ENCODE measurements at places on chromosomes 11 and 22. TPM values are rescaled to one million over a fixed set of nuclear protein-coding genes. Genes with fewer than 3 reads are reported as not detected.
A peak's percentile ranks its signal among the peaks of the same experiment; 100 is the strongest.

DNA sequence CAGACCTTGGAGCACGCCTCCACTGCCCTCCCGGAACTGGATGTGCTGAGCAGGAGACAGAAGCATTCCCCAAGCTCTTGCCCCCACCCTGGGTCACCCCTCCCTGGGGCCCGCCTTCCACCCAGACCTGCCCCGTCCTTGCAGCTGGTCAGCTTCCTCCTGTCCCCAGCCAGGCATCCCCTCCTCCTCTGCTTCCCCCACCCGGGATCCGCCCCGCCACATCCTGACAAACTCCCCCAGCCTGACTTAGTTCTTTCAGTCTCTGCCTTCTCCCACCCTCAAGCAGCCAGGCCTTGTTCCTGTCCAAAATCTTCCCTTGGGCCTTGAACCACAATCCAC is 1.1 kb upstream of the PLXNB2 start:
- no peak for DNase-seq

DNA sequence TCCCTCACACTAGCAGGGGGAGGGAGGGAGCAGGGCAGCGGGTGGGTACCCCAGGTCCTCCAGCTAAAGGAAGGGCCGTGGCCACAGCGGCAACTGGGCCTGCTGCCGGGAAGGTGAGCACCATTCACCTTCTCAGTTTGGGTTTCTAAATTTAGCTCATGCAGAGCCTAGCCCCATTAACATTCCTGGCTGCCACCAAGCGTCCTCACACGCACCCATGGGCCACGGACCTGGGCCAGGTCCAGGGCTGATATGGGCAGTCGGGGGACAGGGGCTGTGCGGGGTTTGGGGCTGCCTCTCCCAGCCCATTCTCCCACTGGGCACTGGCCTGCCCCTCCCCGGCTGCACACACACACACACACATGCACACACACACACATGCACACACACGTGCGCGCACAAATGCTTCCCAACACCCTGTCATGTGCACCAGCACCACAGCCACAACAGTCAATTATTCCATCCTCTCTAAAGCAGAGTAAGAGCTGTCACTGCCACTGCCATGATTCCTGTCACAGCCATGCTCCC is 28.7 kb downstream of the SYT7 start:
- no peak for DNase-seq

- no peak for DNase-seq
Observed at GRCh38 chr11:113400631-113401230, 13.2 kb downstream of the ANKK1 start.

DNA sequence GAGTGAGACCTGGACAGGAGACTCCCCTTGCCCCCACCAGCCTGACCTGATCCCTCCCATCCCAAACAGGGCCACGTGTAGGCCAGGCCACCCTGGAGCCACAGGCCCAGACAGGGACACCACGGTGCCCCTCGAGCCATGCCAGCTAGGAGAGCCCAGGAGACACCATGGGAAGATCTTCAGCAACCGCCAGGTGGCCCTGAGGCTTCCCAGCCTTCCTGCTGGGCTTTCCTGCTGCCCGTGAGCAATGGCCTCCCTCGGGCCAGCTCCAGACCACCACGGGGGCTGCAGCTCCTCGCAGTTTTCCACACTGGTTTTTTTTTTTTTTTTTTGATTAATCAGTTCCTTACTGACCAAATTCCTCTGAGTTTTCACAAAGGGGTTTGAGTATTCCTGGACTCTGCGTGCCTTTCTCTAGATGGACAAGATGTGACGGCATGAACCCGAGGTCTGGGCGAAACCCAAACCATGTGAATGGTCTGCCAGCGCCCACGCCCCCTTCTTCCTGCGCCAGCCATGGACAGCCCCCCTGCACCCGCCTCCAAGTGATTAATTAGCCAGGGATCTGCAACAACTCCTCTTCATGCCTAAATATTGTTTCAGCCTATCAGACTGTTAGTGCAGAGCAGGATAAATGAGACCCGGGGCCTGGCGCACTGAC is 40.9 kb downstream of the TBX1 start:
- DNase-seq: no peak

The CTNND1 gene
- total RNA-seq: 14.0 TPM

DNA sequence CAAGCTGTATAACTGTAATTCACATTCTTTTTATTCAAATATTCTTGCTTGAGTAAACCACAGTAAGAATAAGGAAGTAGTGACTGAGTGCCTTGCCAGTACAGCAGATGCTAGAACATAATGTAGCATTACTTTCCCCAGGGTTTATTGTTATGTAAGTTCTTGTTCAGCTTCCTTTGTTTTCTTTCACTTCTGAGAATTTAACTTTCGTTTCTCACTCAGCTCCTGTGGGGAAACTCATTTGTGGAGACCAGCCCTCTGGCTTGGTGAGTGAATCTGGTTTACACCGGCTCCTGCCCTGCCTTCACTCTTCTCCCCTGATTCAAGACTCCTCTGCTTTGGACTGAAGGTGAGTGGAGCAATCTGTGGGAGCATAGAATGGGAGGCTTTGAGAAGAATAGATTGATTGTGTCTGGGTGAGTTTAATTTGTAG is at the start of gene TRIM22:
TRIM22 (plus strand) TSS at position 240 of the 433 bp plus-strand sequence. CDS start 6,443 bp downstream, outside the sequence.
- peak; percentile 83 for DNase-seq

- DNase-seq: no peak
Observed at GRCh38 chr11:99781074-99781473, 760.3 kb downstream of the CNTN5 start.

The FAM111B gene
- 0.57 TPM for total RNA-seq

The LRP5 gene
- total RNA-seq: 1.1 TPM

DNA sequence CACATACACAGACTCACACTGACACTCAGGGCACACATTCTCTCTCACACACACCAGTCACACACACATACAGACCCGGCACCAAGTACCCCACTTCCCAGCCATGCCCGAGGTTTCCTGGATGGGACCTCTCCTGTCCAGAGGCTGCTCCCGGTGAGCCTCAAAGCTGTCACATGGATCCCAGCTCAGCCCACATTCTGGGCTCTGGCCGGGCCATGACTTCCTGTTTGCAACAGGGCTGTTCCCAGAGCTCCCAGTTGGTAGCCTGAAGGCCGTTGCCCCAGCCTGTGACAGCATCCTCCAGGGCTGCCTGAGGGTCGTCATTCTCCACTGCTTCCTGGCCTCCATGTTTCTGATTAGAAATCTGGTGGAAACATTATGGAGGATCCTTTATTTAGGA is 14.6 kb upstream of the CYP2D6 start:
- DNase-seq: no peak

Measured in CD8-positive, alpha-beta T cell (primary cell).